Esophagus mucosa (tissue), 1 donor: ENCODE measurements at places on chromosomes 5 and 9. TPM values are rescaled to one million over a fixed set of nuclear protein-coding genes. Genes with fewer than 3 reads are reported as not detected.

DNA sequence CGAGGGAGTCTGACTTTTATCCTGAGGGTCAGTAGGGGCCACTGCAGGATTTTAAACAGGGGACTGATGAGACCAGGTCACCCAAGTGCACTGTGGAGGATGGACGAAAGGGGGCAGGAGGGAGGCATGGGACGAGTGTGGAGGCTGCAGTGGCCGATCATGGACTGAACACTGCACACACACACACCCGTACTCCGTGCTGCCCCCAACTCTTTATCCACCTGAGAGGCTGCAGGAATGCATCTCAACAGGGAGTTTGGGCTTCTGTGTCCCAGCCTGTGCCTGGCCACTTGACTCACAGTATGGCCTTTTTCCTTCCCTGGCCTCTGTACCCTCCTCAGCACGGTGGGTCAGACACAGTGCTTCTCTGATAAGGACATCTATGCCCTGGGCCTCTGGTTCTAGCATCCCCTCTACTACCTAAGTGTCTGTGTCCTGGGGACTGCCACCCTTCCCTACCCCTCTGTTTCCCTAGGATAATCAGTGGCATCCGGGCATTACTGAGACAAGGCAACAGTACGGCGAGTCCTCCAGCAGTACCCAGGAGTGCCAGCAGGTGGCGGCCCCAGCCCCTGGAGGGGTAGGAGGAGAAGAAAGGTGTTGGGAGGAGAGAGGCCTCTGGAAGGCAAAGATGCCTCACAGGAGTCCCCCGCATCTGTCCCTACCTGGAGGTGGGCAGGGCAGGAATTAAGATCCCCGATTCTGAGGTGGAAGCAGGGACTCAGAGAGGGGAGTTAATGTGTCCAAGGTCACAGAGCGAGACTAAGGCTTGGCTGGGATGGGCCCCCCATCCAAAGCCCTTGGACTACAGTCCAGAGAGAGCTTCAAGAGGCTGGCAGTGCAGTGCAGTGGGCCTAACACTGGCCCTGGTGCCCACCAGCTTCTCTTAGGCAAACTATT lies 5.1 kb upstream of the CDX1 start:
- ATAC-seq: peak; percentile 89

GRCh38 chr5:109779036-109779735 lies 89.5 kb downstream of the MAN2A1 start:
- ATAC-seq: no peak

GRCh38 chr9:6938447-6938846 lies 180.7 kb downstream of the KDM4C start:
- ATAC-seq: no peak

Gene GRM6
- not detected for total RNA-seq

Gene IL4
- not detected for total RNA-seq

Gene DNAJC25
- 3.0 TPM for total RNA-seq

Gene EIF4EBP3
- 20.7 TPM for total RNA-seq

Gene SPTAN1
- total RNA-seq: 161 TPM

Gene GCNT4
- 1.4 TPM for total RNA-seq

Gene SPARC
- 76.4 TPM for total RNA-seq
